ENCODE measurements at places on chromosomes 12 and 14.

GRCh38 chr12:14572401-14572800 is 4.7 kb upstream of the PLBD1 start:
- peak; percentile 33 for DNase-seq

GRCh38 chr14:44979740-44980356 is 17.9 kb downstream of the TOGARAM1 start:
- DNase-seq, result no peak

DNA sequence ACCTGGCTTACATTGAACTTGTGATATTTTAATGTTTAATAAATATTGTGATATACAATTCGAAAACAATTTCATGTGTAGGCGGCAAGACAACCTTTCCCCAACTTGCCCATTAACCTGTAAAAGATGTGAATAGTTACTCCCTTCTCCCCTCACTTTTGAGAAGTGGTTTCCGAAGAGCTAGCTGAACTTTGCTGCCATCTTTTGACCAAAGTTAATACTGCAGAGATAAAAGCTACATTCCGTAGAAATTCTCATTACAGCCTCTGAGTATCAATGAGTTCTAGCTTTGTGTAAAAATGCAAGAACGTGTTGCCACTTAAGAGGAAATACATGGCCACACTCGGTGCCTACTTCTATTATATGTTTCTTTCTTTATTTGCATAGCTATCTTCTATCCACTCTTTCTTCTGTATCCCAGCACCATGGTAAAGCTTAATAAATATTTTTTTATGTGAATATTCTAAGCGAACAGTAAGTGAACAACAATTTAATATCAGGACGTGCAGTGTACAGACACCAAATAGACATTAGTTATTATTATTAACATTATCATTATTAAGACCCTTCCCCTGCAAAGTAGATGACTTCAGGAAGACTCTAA is 105.1 kb upstream of the TMEM260 start:
- peak; percentile 64 for DNase-seq

DNA sequence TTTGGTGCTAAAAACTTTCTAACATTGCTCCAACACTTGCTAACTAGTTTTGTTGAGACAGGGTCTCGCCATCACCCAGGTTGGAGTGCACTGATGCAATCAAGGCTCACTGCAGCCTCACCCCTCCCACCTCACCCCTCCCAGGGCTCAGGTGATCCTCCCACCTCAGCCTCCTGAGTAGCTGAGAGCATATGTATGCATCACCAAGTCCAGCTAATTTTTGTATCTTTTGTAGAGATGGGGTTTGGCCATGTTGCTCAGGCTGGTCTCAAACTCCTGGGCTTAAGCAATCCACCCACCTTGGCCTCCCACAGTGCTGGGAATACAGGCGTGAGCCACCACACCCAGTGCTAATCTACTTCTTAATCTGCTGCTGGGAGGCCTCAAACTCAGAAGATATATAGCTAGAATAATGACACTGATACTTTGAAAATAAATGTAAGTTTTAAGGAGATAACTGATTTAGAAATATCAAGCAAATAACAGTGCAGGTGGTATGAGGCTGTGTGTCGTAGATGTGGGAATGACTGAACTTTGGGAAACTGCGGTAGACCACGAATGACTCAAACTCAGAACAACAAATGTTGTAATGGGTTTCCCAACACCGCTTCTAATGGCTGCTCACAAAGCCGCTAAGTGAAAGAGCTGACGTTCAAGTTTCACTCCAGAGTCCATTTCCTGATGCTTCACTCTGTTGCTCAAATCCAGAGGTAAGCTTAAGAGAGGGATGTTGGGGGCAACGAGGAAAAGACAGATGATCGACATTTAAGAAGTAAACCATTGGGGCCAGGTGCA is 10.0 kb downstream of the TMCC3 start:
- no peak for DNase-seq

Data from NAMALWA (cell line).